Fibroblast of the aortic adventitia (primary cell): ENCODE measurements at places on chromosomes 5 and 9.

GRCh38 chr9:84622981-84623380, 46.5 kb upstream of the NTRK2 start:
- no peak for DNase-seq

DNA sequence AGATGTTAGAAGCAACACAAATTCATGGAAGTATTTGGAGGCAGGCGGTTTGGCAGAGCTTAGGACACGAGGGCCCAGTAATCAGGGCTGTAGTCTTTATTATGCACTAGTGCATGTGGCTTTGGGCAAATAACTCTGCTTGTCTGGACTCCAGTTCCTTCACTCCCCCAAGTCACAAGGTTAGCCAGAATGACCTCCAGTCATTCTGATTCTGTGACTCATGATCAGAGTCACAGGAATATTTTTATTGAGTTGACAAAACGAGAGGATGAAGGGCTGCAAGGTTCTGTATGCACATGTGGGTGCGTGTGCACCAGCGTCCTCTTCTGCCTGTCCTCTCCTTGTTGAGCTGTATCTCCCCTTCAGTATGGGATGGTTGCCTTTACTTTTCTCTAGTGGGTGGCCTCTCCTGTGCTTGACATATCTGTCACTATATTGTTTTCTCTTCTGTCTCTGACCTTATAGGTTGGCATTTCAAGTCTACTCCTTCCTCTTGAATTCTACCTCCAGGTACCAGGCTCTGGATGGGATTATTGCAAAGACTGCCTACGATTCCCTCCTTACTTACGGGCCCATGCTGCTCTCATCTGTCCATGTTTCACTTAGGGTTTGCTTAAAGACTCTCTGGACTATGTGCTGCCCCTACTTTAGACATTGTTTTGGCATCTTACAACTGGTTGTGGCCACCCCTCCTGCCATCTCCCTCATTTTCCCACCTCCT, 94.6 kb downstream of the KDM4C start:
- DNase-seq = peak; percentile 25

DNA sequence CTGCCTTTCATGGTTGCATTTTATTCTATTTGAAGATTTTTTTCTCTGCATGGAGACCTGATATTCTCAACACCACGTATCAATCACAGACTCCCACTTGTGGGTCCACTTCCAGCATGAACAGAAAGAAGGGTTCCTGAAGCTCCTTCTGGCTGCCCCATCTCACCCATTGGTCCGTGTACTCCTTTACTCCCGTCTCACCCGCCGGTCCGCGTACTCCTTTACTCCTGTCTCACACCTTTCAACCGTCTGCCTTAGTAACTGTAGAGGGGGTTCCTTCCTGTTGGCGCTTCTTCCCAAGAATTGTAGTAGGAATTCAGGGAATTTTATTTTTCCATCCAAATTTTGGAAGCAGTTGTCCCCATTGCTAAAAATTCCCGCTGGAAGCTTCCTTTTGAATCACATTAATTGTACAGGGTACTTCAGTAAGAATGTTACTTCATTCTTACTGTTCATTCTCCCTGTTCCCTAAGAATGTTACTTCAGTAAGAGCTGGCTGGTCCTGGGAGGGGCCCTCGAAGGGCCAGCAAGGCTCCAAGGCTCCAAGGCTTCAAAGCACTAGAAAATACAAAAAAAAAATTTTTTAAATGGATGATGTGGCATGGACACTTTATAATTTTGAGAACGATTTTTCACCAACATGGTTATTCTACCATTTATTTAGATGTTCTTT, 3.9 kb upstream of the LPCAT1 start:
- DNase-seq = no peak

DNA sequence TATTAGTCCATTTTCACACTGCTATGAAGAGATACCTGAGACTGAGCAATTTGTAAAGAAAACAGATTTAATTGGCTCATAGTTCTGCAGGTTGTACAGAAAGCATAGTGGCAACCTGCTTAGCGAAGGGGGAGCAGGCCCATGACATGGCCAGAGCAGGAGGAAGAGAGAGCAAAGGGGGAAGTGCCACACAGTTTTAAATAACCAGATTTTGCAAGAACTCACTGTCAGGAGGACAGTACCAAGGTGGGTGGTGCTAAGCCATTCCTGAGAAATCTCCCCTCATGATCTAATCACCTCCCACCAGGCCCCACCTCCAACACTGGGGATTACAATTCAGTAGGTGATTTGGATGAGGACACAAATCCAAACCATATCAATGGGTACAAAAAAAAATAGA, 16.8 kb upstream of the PCSK5 start:
- no peak for DNase-seq

DNA sequence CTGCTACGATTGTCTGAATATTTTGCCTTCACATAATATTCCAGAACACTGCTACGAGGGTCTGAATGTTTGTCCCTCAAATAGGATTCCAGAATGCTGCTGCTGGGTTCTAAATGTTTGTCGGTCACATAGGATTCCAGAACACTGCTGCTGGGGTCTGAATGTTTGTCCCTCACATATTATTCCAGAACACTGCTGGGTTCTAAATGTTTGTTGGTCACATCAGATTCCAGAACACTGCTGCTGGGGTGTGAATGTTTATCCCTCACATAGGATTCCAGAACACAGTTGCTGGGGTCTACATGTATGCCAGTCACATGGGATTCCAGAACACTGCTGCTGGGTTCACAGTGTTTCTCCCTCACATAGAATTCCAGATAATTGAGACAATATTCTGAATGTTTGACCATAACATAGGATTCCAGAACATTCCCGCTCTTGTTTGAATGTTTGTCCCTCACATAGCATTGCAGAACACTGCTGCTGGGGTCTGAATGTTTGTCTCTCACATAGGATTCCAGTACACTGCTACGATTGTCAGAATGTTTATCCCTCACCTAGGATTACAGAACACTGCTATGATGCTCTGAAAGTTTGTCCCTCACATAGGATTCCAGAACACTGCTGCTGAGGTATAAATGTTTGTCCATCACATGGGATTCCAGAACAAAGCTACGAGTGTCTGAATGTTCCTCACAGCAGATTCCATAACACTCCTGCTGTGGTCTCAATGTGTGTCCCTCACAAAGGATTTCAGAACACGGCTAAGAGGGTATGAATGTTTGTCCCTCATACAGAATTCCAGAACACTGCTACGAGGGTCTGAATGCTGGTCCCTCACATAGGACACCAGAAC, 201.8 kb downstream of the FOXD4L6 start:
- DNase-seq = no peak
